SK-N-MC (cell line): ENCODE measurements at places on chromosomes 4 and X.

GRCh38 chr4:89894649-89895550 is at the start of gene MMRN1:
Gene MMRN1 (plus strand): TSS chr4:89894854. CDS start chr4:89894972, 118 bp downstream.
- DNase-seq: no peak

DNA sequence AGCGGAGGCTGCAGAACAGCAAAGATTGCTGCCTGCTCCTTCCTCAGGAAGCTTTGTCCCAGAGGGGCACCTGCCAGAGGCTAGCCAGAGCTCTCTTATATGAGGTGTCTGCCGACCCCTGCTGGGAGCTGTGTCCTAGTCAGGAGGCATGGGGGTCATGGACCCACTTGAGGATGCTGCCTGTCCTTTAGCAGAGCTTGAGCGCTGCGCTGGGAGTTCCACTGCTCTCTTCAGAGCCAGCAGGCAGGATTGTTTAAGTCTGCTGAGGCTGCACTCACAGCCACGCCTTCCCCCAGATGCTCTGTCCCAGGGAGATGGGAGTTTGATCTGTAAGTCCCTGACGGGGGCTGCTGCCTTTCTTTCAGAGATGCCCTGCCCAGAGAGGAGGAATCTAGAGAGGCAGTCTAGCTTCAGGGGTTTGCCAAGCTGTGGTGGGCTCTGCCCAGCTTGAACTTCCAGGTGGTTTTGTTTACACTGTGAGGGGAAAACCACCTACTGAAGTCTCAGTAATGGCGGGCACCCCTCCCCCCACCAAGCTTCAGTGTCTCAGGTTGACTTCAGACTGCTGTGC is 10.9 kb downstream of the DCK start:
- no peak for DNase-seq

GRCh38 chr4:110512901-110513300 is 36.9 kb downstream of the ENPEP start:
- no peak for DNase-seq

GRCh38 chrX:139787601-139788000 is 79.6 kb upstream of the MCF2 start:
- DNase-seq: no peak

DNA sequence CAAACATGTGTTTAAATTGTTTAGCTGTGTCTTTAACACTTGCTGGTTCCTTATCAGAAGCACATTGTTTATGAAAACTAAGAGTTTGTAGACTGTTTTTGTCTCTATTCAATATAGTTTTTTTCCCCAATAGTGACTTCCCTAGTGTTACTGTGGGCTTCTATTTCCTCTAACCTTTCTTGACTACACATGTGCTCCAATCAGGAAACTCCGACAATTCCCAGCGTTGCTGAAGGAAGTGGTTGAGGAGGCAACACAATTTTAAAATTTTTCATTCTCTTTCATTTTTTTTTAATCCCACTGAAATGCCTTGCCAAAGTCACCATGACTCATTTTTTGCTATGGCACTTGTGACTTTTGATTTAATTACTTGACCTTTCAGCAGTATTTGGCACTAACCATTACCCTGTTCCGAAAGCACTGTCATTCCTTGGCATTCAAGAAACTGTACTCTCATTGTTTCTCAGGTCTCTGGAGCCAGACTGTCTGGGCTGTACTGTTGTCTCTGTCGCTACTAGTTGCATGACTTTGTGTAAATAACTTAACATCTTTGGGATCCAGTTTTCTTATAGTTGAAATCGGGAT is 67.6 kb upstream of the FREM3 start:
- no peak for DNase-seq

DNA sequence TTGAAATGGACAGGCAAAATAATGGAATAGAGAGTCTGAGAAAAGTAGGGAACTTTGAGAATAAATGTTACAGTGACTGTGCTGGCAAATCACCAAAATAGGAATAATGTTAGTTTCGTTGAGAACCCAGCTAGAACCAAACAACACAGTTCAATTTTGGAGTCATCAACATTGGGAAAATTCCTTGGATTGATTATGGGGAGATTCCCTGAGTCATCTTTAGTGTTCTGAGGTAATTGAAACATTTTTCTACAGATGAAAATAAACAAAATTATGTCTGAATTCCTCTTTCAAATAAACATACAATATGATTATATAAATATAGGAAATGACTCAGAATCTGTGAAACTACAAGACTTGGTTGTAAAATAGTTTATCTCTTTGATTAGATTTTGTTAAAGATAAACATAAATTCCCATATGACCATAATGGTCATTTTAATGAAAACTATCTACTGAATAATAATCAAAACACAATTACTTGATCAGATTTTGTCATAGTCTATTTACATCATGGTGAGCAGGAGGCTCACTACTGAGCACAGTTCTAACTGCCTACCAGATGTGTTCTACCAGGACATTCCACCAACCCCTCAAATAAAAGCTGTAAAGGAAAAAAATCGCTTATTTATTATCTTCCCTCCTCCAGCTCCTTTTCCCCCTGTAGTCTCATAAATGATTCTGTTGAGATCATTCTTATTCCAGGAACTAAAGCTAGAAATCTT is 51.4 kb upstream of the GABRA2 start:
- DNase-seq: no peak

DNA sequence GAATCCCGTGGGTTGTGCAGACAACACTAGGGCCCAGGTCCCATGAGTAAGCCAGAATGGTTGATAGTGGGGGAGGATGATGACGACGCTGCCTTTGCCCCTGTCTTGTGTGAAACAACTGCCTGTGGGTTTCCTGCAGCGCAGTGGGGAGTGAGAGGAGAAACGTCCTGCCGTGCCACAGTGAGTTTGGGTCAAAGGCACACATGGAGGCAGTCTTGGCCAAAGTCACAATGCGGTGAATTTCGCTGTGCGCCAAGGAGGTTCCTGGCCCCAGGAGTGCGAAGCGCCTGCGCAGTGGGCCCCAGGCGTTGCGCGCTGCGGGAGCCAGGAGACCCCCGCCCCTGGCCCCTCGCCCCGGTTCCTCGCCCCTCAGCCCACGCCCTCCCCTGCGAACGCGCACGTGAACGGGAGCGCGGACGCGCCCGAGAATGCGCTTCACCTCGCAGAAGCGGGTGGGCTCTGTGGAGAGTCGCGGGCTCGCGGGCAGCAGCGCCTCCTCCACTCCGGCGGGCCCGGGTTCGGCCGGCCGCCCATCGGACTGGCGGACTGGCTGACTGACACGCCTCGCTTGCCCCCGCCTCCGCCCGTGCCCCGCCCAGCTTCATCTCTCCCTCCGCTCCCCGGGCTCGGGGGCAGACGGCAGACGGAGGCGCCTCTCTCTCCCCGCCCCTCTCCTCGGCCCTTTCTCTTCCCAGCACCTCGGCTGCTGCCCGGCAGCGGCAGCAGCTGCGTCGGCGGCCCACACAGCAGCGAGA is at the start of gene NUDT10:
Gene NUDT10 (plus strand): TSS at position 635 of the 755 bp plus-strand sequence. CDS start 144 bp downstream, outside the sequence.
- DNase-seq: no peak

DNA sequence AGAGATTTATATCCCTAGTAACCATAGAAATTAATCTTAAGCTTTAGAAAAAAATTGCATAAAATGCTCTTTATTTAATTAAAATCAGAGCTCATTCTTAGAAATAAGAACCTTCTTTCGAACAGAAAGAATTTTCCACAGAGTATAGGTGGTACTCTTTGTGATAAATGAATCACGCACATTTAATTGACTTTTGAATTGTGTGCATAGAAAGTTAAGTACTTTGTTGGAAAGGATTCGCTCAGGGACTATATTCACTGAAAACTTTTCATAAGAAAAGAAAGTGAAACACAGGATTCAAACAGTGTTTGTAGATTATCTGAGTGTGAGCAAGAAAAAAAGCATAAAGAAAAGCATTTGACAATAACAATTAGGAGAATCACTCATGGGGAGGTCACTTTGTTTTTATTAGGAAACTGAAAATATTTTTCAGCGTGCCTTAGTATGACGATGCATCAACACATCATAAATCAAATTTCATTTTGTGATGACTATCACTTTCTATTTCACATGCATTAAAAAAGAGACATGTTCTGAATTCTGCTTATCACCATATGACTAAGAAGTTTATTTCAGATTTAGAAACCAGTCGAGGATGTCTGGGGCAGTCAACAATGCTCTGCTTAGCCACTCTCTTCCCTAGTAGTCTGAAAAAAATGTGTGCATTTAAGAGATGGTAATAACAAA is 49.5 kb downstream of the STX18 start:
- no peak for DNase-seq

DNA sequence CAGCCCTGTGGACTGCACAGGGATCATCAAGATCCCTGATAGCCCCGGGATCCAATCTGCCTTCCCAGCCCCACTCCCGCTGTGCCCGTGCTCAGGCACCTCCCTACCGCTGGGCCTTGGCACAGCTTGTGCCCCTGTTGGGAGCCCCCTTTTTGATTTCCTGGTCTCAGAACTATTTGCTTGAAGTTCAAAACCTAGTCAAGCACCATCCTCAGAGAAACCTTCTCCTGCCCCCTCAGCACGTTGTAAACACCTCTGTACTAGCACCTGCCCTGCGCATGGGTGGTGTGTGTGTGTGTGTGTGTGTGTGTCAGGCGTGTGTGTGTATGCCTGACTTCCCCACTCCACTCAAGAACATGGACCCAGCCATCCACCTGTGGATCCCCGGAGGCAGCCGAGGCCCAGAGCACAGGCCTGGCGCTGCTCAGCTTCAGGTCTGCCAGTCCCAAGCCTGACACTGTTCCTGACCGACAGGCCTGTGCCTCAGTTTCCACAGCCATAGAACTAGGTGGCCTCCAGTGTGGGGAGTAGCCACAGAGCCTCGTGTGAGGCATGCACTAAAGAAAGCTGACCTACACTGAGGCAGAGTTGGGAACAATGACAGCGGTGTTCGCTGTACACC is 65.5 kb downstream of the ADRA2C start:
- no peak for DNase-seq

DNA sequence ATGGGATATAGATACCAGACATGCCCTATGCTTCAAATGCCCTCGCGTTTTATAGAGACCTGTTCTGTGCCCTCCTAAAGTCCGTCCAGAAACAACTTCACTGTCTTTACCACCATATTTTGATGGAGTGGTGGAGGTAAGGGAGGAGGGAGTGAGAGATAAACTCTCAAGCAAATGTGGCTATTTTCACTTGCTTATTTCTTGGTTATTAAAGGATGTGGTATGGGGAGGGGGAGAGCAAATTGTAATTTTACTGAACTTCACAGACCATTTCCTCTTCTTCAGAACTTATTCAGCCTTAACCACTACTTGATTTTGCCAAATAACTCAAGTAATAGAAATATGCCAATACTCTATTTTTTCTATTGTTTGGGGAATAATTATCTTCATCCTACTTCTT is 31.5 kb downstream of the GPR174 start:
- DNase-seq: no peak

DNA sequence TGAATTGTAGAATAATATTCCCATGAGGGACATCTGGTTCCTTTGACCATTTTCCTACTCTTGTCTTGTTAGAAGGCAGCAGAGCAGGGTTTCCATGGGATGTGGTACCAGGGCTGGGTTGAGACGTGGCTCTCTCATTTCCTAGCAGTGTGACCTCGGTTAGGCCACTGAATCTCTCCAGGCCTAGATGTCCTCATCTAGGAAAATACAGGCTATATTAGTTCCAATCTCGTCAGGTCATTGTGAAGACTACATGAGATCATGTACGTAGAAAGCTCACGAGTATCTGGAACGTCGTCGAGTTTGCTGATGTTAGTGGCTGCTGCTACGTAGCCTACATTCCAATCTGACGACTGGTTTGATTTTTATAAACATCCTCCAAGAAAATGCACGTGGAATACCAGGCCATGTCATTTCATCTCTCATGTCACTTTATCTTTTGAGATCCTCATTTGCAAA is 278.2 kb upstream of the GATB start:
- DNase-seq: no peak

- no peak for DNase-seq
Measured at GRCh38 chr4:123496421-123496820, 99.8 kb downstream of the SPRY1 start.

DNA sequence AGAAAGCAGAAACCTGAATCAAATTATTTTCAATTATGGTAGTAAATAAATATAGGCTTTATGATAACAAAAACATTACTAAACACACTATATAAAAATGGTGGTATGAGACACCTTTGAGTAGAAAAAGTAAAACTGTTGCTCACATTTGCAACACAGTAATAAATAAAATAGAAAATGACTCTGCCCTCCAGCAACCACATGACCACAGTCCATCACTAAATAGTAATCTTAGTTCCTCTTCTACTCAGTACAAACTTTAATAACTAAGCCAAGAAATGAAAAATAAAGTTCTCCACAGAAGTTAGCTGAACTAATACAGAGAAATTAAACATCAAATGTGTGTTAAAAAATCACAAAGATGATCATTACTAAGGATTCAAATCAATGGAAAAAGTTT is 108.5 kb downstream of the ADGRA3 start:
- DNase-seq: no peak

DNA sequence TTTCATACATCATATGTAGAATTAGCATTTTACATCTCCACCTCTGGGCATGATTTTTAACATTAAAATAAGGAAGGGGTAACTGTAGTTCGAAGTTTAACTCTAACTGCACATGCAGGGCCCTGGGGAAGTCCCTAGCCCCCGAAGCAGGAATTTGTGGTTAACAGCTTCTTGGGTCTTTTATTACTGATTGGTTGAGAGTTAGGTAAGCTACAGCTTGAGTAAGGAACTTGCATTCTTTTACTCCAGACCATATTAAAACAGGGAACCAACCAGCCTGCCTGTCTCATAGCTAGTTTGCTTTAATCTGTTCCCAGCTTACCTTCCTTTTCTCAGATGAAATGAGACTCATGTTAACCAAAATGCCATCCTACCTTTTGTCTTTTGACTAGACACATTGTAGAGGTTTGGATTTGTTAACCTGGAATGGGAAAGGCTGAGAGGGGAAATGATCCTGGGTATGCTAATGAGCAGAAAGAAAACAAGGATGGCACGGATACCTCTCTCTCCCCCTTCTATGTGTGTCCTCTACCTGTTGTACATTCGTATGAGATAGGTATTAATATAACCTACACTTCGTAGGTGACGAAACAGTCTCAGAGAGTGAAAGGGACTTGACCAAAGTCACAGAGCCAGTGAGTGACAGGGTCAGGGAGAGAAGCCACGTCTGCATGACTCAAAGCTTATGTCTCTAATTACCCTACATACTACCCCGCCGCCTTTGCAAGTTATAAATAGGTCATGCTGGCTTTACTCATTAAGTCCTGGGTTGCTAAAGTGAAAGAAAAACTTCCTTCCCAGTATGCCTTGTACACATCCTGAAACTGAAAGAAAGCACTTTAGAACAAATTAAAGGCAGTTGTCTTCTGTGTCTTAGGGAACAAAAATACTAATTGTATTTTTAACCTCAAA is 119.5 kb upstream of the AFF2 start:
- DNase-seq: no peak

- no peak for DNase-seq
Measured at GRCh38 chr4:26862381-26862915, 1.8 kb downstream of the STIM2 start.
